ENCODE measurements at places on chromosomes 2 and 18. TPM values are rescaled to one million over a fixed set of nuclear protein-coding genes. Genes with fewer than 3 reads are reported as not detected.

- DNase-seq: no peak
Observed at GRCh38 chr18:75135158-75135725, 73.7 kb downstream of the PTGR3 start.

DNA sequence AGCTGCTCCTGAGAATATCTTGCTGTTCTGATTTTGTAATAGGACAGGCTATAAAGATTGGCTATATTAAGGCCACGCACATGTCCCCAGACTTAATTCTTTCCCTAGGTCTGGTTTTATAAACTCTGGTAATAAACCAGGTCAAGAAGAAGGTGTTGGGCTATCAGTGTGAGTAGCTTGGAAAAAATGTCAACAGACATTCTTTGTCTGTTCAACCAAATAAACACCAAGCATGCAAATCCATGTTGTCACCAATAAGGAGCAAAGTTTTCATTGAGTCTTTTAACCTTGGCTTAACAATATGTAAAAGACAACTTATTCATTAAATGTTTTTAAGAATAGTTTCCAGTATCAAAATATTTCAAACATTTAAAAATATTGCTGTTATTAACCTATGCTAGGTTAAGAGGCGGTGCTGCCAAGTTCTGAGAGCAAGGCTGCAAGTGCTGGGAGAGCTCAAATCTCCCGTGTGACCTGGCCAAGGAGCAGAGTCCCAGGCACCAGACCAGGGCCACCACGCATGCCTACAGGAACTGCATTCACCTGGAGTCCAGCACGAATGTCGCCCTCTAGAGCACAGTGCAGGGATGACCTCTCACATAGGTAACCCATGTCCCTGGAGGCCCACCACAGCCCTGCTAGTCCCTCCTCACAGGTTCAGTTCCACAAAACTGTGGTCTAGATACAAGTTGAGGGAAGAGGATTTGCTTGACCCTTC is 120.5 kb upstream of the POU3F3 start:
- peak; percentile 10 for DNase-seq

DNA sequence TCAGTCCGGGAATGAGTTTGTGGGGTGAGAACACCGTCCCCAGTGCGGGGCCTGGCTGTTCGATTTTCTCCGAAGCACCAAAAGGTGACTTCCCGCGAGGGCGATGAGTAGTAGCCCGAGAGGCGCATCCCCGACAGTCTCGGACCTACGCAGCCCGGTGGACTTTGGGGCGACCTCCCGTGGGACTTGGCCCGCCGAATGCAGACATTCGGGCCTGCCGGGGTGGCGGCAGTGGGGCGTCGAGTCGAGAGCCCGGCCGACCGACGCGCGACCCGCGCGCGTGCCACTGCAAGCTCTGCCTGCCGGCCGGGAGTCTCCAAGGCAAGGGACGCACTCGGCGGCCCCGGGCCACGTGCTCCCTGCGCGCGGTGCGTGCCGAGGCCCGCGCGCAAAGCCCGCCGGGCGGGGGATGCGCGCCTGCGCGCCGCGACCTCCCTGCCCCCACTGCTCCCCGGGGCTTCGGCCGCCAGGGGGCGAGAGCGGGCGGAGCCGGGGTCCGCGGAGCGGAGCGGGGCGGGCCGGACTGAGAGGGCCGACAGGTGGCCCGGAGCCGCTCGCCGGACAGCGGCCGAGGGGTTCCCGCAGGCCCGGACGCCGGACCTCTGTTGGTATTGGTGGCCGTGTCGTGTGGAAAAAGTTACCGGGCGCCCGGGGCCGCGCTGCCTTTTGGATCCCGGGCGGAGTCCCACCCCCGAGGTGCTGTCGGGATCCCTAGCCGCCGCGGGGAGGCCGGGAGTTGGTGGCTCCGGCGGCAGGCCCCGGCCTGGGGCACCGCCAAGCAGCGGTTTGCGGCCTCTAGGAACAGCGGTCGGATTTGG is 1.9 kb downstream of the PTMA start:
- DNase-seq: peak; percentile 90

- DNase-seq: peak; percentile 35
Observed at GRCh38 chr2:105775809-105776559, 31.3 kb downstream of the NCK2 start.

GRCh38 chr2:8026381-8026780 is 655.5 kb upstream of the ID2 start:
- DNase-seq: no peak

- DNase-seq: no peak
Observed at GRCh38 chr2:200765139-200765951, 46.4 kb upstream of the BZW1 start.

DNA sequence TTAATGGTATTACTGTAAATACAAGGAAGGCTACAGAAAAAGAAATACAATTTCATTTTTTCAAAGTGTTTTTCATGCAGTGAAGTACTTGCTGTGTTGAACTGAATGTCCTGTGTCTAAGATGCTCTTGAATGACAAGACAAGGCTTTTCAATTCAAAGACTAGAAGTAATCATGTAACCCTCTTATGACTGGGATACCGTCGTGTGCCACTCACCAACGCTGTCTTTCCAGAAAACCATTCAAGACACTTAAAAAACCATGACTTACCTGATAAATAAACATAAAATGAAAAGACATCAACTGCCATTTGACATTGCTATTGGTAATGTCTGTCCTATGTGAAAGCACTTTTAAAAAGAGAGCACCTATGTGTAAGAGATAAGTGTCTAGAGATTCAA is 183.1 kb upstream of the DPP10 start:
- DNase-seq: no peak

DNA sequence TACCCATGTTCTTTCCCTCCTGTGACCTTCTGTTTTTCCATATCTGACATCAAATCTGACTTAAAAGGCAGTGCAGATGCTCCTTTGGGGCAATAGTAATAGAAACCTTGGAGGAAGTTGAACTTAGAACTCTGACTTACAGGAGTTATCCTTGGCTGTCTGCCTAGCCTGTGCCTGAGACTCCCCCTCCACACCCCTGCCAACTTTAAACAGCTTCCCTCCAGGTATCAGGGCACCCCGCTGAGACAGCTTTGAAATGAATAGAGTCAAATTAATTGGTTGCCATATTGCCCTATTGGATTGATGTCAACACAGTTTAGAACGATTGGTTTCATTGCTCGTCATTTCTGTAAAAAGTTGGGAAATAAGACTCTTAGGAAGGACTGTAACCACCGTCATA is 322.0 kb downstream of the PRKCE start:
- DNase-seq: no peak

- no peak for DNase-seq
Observed at GRCh38 chr2:47595687-47596086, 187.3 kb upstream of the MSH6 start.

DNA sequence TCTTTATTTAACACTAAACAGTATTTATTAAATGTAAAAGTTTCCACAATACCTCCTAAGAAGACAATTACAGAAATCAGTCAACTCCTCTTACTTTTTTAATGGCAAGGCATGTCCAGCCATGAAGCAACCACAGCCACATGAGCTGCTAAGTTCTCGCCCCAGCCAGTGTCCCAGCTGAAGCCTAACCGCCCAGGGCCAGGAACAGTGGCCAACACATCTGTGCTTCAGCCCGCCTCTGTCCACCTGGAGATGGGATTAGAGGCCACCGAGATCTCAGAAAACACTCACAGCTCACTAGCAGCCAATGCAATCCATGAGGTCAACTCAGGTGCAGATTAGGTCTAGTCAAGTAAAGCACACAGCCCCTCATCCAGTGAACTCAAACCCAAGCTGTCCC is 40.2 kb downstream of the PID1 start:
- DNase-seq: no peak

GRCh38 chr2:230000118-230000841 is 68.4 kb downstream of the SLC16A14 start:
- DNase-seq: no peak

- no peak for DNase-seq
Observed at GRCh38 chr2:234579231-234579962, 82.5 kb upstream of the ARL4C start.

Gene AP1S3
- total RNA-seq: 3.0 TPM

Gene KCNIP3
- total RNA-seq: 1.8 TPM

Gene KCNK3
- total RNA-seq: 0.64 TPM

Gene ABCG5
- total RNA-seq: not detected

Gene SPAG16
- total RNA-seq: 30.8 TPM

Gene CDK15
- total RNA-seq: not detected

Gene CCDC102B
- total RNA-seq: 6.0 TPM

Gene CD28
- total RNA-seq: 1.5 TPM

Gene SEMA4C
- total RNA-seq: 3.6 TPM

Gene EPC2
- total RNA-seq: 40.4 TPM

All from transverse colon (tissue), 4 donors.